B cell (primary cell): ENCODE measurements at places on chromosomes 7 and 10.

GRCh38 chr10:50623663-50624412, at the start of gene SGMS1:
Gene SGMS1, minus strand, starts transcription at chr10:50623956. Its CDS starts 279,842 bp downstream, at chr10:50344114.
- peak; percentile 90 for DNase-seq

GRCh38 chr7:30363778-30364563, 79.6 kb downstream of the ZNRF2 start:
- no peak for DNase-seq

- DNase-seq: no peak
Measured at GRCh38 chr7:49763791-49764190, 9.6 kb upstream of the VWC2 start.

GRCh38 chr7:150408393-150409299, 29.5 kb downstream of the ZNF775 start:
- DNase-seq: peak; percentile 95

- no peak for DNase-seq
Measured at GRCh38 chr7:110750931-110751605, 339.9 kb upstream of the LRRN3 start.

DNA sequence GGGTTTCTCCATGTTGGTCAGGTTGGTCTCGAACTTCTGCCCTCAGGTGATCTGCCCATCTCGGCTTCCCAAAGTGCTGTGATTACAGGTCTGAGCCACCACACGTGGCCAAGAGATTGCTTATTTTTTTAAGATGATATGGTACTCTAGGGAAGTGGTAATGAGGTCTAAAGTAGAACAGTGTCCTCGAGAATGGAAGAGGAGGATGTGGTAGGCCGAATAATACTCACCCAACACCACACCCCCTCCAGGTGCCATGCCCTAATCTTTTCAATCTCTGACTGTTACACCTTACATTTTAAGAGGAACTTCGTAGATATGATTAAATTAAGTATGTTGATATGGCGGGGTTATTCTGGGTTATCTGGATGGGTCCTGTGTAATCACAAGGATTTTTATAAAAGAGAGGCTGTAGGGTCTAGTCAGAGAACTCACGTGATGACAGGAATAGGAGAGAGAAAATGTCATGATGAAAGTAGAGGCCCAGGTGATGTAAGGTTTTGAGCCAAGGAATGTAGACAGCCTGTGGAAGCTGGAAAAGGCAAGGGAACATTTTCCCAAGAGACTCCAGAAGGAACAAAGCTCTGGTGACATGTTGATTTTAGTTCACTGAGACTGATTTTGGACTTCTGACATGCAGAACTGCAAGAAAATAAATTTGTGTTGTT, 29.5 kb downstream of the CDK13 start:
- DNase-seq: no peak

DNA sequence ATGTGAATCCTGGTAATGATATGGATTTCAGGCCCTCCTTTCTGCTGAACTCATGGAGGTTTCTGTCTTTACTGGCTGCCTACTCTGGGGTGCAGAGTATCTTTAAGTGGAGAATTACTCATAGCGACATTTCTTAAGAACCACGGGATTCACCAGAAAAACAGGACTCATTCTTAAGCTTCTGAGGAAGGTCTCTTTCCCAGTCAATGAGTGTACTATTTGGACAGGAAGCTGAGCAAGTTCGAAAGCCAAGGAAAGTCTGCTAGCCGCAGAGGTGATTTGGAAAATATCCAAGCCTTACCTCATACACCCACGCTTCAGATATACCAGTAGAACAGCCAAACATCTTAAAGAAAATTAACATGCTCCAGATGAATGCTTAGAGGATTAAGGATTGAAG, 377.6 kb upstream of the MYO3A start:
- DNase-seq: no peak

DNA sequence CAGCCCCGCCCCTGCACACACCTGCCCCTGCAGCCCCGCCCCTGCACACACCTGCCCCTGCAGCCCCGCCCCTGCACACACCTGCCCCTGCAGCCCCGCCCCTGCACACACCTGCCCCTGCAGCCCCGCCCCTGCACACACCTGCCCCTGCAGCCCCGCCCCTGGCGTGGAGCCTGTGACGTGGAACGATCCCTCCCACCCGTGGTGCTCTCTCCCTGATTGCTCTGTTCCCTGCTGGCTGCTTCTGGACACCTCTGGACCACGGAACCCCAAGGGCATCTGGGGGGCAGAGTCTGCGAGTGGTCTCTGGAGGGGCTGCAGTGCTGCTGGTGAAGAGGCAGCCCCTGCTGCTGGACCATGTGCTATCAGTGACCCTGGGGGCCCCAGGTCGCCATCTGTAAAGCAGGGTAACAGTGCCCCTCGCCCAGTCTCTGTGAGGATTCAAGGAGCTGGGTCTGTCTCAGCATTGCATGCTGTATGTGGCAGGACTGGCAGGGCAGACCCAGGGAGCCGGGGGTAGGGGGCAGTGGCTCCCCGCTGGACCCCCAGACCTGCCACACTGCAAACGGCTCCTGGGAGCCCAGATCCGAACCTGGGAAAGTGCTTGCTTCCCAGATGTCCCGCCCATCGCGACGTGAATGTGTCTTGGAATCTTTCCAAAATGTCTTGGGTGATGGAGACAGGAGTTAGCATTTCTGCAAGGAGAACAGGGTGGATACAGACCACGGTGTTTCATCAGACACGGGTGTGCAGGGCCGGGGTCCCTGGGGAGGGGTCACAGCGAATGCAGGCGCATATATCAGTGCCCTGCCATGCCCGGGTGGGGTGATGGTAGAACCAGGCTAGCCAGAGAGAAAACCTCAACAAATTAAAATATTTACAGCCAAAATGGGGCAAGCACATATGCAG, 27.9 kb upstream of the NKX6-2 start:
- no peak for DNase-seq

DNA sequence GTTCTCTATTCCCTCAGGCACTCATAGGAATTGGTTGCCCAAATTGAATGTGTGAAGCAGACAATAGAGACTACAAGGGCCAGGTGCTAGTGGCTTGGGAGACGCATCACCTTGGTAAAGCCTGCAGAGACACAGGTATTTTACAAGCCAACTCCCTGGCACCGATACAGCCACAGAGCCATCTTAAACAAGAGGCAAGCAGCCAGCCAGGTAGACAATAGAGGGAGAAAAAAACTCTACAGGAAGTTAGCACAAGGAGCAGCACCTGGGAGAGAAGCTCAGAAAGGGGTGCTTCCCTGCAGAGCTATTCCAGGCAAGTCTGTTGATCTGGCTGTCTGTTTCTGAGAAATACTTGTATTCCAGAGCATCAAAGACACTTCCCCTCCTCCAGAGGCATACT, 43.0 kb upstream of the CDK1 start:
- no peak for DNase-seq

DNA sequence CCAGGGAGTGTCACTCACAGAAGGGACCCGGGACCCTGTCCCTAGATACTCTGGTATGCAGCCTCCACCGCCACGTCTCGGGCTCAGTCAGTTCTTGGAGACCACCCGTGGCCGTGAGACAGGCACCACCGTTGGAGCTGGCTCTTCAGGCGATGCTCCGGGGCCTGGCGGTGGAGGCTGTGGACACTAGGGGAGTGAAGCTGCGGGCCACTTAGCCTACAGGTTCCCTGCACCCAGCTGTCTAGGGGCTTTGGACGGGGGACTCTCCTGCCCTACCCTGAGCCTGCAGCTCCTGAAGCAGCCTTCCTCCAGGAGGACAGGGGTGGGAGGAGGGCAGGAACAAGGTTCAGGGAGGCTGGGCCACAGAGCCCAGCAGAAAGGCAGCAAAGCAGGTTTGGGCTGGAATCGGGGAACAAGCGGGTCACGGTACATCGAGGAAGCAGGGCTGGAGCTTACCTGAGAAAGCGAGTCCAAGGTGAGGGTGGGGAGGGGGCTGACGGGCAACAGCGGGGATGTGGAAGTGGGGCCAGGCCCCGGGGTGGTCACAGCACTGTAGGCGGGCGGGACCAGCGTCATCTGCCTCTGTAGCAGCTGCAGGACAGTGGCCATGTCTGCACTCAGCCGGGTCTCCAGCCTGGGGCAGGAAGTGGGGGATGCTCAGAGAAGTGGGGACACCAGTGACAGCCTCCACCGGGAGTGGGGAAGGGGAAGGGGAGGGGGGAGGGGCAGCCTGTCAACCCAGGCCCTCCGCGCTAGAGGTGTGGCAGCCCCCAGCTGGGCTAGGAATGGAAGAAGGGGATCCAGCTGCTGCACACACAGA, 31.5 kb downstream of the KCNH2 start:
- DNase-seq: no peak

- no peak for DNase-seq
Measured at GRCh38 chr10:79445977-79446757, 743 bp upstream of the ZCCHC24 start.

DNA sequence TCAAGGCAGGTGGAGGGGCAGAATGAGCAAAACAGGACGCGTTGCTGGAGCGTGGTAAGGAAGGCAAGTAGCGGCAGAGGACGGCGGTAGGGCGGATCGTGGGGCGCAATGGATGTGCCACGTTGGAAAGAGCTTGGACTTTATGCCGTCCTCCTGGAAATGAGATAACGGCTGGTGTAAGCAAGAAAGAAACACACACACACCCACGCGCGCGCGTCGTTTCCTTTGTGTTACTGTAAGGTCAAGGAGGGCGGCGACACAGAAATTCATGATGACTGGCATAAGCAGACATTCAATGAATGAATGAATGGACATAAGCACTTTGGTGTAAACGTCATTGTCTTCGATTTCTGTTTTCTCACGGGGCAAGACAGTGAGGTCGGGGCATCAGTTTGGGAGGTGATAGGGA, 683 bp upstream of the ENTPD7 start:
- no peak for DNase-seq

- no peak for DNase-seq
Measured at GRCh38 chr7:77458786-77459185, 42.6 kb upstream of the GSAP start.

DNA sequence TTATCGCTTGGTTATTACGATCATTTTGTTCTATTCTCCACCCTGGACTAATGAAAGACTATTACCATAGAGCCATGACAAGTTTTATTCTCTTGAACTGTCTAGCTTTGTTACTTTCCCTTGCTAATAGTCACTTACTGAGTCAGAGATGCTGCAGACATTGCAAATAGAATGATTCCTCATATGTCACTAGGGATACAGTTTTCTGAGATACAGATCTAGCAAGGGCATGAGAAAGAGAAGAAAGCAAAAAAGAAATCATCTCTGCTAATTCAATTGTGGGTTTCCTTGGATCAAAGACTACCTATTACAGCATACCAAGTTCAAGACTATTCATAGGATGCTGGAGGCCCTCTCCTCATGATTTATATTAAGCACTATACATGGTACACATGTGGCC, 204.3 kb downstream of the MBL2 start:
- DNase-seq: no peak

DNA sequence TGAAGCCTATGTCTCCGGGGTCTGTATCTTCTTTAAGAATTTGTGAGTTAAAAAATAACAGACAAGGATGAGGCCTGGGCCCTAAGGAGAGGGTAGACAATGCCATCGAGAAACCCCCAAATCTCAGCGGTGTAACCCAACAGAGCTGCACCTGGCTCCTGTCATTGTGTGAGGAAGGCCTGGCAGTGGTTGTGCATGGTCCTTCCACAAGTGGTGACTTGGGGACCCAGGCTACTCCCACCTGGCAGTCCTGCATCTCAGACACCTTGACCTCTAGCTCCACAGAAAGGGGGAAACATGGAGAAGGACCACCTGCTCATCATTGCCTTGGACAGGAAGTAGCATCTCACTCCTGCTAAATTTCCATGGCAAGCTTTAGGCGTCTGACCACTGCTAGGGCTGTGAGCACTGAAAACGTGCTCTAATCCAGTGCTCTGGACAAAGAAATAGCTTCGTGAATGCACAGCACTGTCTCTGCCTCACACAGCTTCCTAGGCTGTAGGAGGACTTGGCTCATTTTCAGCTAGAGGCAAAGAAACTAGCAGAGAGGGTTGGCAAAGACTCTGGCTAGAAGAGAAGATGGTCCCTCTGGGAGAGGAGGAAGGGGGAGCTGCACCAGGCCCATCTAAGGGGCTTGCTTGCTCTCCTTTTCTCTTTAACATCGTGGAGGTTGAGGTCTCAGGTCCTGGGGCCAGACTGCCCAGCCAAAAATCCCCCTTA, 273.9 kb upstream of the ZMIZ1 start:
- DNase-seq: no peak

GRCh38 chr10:91206427-91206826, 14.0 kb upstream of the PCGF5 start:
- no peak for DNase-seq

- peak; percentile 74 for DNase-seq
Measured at GRCh38 chr7:128031901-128032604, 816 bp upstream of the LRRC4 start.

GRCh38 chr7:29401769-29402168, 161.9 kb upstream of the PRR15 start:
- no peak for DNase-seq

- no peak for DNase-seq
Measured at GRCh38 chr7:94450044-94450697, 55.5 kb downstream of the COL1A2 start.

DNA sequence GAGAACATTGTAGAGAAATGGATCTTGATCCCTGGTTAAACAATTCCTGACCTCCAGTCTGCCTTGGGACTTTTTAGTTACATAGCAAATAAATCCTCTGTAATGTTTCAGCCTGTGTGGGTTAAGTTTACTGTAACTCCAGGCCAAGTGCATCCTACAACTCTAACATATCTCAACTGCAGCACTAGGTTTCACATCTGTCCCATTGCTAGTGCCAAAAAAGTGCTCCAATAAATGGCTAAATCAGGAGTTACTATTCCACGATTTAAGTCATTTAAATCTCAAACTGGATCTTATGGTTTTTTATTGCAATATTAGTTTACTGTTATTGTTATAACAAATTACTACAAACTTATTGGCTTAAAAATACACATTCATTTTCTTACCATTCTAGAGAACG, 479.6 kb downstream of the GPAM start:
- DNase-seq: no peak

DNA sequence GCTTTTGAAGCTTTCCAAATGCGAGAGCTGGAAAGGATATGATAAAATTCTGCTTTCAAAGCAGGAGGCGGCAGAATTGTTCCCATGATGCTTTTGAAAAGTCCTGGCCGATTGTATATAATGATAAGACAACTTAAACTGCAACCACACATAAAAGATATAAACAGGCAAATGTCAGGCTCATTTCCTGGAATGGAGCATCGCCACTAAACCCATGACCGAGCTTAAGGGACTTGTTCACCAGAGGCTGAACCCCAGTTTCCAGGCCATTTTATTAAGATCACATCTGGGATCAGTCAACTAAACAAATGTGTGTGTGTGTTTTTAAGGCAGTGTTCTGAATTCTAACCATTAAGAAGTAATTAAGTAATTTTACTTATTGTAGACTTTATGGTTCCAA, 131.6 kb downstream of the ITGA8 start:
- no peak for DNase-seq

- DNase-seq: no peak
Measured at GRCh38 chr7:120944826-120945562, 5.6 kb upstream of the ING3 start.

GRCh38 chr7:80307227-80307856, 172.7 kb downstream of the GNAI1 start:
- no peak for DNase-seq

- DNase-seq: no peak
Measured at GRCh38 chr7:40715053-40715430, 580.2 kb downstream of the SUGCT start.

- DNase-seq: no peak
Measured at GRCh38 chr7:50591098-50591479, 25.9 kb upstream of the DDC start.

- DNase-seq: no peak
Measured at GRCh38 chr7:87146740-87147386, 5.4 kb upstream of the DMTF1 start.
